ENCODE measurements at places on chromosomes 11 and 22.

DNA sequence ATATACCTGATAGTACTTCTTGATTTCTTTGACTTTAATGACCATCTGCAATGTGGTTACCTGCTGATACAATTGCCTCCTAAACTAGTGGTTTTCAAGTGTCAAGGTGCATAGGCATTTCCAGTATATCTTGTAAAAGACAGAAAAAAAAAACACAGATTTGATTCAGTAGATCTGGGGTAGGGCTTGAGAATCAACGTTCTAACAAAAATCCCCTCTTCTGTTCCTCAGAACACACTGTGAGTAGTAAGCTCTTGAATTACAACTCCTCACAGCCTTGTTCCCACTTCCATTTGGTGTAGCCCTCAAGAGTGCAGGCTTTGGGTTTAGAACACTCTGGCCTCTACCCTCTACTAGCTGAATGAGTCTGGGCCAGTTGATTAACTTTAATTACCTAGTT is 78.0 kb upstream of the CTSC start:
- no peak for DNase-seq

DNA sequence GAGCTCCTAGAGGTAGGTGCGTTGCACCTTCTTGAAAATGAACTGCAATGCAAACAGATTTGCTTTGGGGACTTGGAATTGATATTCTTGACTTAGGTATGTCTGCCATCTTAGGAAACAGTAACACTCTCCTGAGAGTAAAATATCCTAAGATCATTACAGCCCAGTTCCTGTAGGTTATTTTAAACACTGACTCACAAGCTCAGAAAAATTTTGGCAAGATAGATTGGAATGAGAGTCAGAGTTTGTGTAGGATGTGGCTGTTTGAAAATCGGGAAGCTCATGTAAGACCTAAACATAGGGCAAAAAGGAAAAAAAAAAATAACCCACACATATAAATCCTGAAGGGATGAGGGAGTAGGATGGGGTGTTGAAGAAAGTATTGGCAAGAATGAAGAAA is 377.0 kb upstream of the LRRC4C start:
- no peak for DNase-seq

GRCh38 chr11:121800240-121800639 is 315.8 kb downstream of the BLID start:
- DNase-seq: no peak

GRCh38 chr11:64647019-64647779 is 56.2 kb downstream of the SLC22A12 start:
- DNase-seq: no peak

GRCh38 chr11:45665206-45665932 is at the start of gene CHST1:
CHST1 (minus strand) TSS chr11:45665622; CDS start chr11:45650923, 14,699 bp downstream.
- peak; percentile 69 for DNase-seq

- DNase-seq: no peak
These were observed 243.2 kb downstream of the CASP12 start for GRCh38 chr11:104655066-104655465.

DNA sequence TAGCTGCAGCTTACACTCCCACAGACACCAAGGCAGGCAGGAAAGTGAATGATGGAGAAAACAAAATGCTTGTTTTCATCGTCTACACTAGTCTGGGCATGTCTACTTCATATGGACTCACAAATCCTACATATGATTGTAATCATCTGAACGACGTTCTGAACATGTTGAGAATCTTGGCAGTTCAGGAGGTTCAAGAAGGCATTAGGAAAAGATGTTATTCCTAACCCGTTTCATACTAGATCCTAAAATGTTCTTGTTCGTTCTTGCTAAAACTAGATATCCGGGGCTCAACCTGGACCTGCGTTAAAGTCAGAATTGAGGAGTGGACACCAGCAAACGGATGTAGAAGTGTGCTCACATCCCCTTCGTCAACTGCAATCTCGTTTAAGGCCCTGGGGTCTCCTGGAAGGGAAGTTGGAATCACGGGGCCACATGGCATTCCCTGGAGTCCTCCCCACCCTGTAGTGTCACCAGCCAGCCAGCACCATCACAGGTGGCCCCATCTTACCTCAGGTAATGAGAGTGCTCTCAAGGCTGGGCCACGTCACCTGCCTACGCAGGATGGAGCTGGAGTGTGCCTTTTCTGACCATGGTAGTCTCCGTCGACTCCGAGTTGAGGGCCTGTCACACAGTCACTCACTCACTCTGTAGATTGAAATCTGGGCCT is 37.3 kb downstream of the C11orf58 start:
- no peak for DNase-seq

DNA sequence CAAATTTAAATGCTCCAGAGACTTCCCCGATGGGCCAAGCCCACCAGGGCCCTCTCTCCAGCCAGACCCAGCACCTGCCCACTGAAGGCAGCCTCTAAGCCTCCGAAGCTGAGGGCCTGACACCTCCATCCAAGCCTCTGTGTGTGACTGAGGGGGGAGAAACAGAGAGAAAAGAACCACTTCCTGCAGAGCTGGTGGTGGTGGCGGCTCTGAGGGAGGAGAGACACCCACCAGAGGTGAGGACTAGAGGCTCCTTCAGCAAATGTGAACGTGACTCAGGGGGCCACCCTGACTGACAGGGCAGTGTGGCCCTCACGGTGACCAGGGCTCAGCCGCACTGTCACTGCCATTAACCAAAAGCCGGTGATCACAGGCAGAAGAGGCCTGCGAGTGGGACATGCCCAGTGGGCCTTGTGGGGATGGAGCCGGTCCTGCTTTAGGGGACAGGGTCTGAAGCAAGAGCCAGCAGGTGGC is 31.0 kb upstream of the CD5 start:
- DNase-seq: no peak

GRCh38 chr11:85965202-85965601 is 103.7 kb downstream of the PICALM start:
- DNase-seq: no peak

GRCh38 chr11:46387919-46388618 is 3.5 kb downstream of the CHRM4 start:
- DNase-seq: no peak

GRCh38 chr11:25520459-25520858 is 811.5 kb upstream of the ANO3 start:
- DNase-seq: no peak

DNA sequence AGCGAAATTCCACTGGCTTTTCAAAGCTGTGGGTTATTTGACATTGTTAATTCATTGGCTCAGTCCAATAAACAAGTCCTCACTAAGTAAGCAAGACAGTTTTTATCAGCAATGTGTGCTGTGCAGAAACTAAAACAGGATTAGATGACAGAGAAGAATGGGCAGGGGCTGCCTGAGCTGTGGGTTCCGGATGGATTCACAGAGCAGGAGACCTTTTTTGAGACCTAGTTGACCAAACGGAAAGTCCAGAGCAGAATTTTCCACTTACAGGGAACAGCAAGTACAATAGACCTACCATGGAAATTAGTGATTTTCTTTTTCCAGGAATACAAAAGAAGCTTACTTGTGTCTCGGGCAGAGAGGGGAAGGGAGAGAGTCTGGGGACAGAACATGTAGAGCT is 5.2 kb upstream of the KDM4F start:
- DNase-seq: no peak

- DNase-seq: no peak
These were observed 165.0 kb downstream of the GRIA4 start for GRCh38 chr11:105774899-105775298.

DNA sequence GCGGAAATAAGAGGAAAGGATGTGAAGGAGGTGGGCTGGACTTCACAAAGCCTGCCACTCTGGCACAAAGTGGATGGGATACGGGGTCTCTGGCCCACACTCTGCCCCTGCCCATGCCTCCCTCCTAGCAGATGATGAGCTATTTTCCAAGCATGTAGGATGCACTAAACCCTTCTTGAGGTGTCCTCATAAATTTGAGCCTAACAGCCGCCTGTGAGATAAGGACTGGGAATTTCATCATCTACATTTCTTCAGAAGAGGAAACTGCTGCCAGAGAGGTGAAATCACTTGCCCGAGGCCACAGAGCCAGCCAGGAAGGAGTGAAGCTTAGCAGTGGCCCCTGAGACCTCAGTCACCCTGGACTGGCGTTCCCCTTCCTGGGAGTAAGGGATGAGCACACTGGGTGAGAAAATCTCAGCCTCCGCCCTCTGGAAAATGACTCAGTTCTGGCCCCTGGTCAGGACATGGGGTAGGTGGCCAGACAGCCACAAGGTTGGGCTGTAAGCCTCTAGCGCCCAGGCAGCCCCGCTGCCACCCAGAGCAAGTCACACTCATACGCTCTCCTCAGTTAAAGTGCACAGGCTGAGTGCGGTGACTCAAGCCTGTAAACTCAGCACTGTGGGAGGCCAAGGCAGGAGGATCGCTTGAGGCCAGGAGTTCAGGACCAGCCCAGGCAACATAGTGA is 27.9 kb downstream of the MB start:
- DNase-seq: no peak

DNA sequence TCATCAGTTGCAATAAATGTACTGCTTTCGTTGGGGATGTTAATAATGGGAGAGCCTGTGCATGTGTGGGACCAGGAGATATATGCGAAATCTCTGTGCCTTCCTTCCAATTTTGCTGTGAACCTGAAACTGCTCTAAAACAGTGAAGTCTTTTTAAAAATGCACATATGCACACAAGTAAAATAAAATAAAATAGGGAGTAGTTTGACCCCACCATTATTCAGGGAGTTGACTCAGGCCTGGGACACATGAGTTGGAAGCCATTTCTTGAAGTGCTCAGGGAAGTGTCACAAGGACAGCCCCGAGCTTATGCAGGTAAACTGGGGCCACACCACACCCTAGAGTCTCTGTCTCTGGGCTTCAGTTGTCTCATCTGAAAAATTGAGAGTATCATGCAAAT is 183.1 kb upstream of the POU2AF2 start:
- DNase-seq: no peak

- DNase-seq: no peak
These were observed 62.8 kb downstream of the SYN3 start for GRCh38 chr22:32995335-32995734.

- no peak for DNase-seq
These were observed 5.1 kb downstream of the GTPBP1 start for GRCh38 chr22:38710866-38711265.
